Fibroblast of skin of scalp (primary cell): ENCODE measurements at places on chromosomes 7 and 10.

DNA sequence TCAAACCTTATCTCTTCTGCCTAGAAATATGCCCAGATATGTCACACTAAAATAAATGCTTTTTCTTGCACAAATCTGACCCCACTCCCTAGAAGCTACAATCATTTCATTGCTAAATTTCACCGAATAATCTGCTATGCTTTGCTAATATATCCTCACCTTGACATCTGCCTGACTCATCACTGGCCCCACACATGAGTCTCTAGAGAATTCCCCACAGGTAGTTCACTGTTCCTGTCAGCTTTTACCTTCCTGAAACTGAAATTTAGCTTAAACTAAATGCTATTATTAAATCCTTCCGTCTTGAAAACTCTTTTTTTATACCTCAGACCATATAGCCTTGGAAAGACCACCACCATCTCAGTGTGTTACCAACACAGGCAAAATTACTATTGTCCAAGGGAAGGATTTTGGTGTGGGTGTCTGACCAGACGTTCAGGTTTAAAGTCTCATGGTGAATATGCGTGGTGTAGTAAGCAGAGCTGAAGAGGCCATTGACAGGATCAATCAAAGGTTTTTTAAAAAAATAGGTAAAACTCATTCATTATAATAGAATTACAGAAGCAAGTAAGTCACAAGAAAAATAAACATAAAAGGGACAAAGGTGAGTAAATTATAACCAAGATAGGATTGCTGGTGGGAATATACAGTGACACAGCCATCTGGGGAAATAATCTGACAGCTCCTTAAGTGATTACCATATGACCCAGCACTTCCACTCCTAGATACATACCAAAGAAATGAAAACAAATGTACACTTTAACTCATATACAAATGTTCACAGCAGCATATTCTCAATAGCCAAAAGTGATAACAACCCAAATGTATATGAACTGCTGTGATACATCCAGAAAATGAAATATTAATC, 173.5 kb downstream of the KMT2E start:
- DNase-seq, result peak; percentile 9

DNA sequence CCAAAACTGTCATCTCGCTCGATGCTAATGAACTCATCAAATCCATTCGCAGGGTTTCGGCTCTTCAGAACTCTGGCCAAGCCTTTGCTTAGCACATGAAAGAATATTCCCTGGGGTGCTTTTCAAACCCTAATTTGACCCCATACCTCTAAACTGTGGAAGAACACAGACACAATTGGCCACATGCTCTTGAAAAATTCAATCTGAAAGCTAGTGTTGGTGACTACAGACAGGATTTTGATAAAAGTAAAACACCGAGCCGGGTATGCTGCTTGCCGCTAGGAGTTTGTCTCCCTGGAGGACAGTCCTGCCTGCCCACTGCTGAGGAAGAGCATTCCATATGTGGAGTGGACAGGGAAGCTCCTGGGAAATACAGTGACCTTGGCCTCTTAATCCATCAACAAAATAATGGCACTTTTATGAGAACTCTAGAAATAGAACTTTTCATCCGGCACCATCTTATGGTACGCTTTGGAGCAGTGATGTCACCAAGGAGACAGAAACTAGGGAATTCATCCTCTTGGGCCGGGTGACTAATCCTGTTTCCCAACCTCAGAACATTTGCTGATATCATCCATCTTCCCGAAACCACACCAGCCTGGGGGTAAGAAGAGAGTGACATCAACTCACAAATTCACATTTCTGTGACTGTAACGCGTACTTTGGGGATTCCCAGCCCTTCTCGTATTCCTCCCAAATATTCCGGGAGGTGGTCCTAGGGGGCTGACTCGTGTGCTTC, 34.2 kb downstream of the MTURN start:
- DNase-seq, result peak; percentile 92

- peak; percentile 97 for DNase-seq
These were observed 23.5 kb downstream of the ABLIM1 start for GRCh38 chr10:114634609-114634979.

- DNase-seq, result peak; percentile 88
These were observed 156.6 kb downstream of the CCDC3 start for GRCh38 chr10:12844811-12845483.

- DNase-seq, result no peak
These were observed 303.2 kb upstream of the GHITM start for GRCh38 chr10:83835945-83836745.

DNA sequence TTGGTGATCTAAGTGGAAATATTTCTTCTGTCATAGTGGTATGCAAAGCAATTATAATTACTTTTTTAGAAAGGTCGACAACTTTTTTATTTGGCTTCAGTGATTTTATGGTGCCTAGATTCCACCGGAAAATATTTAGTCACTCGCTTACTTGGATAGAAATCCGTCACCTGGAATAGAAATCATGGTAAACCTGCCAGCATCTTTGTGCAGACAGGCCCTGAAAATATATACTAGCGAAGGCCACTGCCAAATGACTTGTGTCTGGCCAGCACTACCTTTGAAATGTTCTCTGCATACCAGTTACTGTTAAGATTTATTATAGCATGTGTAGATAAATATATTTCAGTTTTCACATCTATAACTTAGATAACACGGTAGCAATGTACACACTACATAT, 226.4 kb downstream of the AGMO start:
- no peak for DNase-seq

- peak; percentile 89 for DNase-seq
These were observed 145.1 kb downstream of the PLXNA4 start for GRCh38 chr7:132430861-132431822.
